ENCODE measurements at places on chromosomes 7 and 10.

DNA sequence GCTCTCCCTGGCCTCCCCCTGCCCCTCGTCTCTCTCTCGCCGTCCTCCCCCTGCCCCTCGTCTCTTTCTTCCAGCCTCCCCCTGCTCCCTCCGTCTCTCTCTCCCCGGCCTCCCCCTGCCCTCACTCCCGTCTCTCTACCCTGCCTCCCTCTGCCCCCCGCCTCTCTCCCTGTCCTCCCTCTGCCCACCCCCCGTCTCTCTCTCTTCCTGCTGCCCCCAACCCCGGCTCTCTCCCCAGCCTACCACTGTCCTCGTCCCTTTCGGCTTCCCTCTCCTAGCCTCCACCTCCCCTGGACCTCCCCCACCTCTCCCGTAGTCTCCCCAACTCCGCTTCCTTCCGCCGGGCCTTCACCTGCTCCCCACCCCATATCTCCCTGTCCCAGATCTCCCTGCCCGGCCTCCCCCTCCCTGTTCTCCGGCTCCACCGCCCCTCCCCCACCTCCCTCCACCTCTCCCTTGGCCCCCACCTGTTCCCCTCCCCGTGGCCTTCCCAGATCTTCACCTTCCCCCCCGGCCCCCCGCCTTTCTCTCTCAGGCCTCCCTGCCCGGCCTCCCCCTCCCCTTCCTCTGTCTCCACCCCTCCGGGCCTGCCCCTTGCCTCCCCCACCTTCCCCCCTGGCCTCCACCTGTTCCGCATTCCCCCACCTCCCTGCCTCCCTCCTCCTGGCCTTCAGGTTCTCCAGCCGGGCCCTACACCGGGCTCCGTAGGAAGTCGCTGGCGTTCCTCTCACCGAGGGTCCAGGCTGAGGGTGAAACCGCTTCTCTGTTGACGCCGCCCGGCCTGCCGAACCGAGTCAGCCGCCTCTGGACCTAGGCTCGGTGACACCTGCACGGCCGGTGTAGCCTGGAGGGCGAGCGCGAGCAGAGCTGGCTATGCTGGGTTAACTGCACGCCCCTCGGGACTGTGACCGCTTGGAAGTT, 1.2 kb downstream of the GET4 start:
- DNase-seq = peak; percentile 28

DNA sequence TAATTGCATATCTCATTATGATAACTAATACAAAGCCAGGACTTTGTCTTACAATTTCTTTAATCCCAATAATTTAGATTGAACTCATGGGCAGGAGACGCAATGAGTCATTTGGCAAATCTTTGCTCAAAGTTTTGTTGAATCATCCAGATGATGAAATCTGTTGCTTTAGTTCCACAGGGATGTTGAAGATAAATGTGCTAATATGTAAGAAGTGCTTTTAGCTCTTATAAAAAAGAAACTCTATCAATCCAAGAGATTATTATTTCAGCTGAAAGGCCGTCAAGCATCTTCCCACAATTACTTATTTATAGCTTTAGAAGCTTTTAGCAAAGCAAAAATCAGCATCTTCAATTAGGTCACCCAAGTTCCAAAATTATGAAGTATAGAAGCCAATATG, 36.8 kb upstream of the ANK3 start:
- no peak for DNase-seq

- DNase-seq = no peak
Measured at GRCh38 chr7:27586825-27587224, 75.9 kb downstream of the HIBADH start.

DNA sequence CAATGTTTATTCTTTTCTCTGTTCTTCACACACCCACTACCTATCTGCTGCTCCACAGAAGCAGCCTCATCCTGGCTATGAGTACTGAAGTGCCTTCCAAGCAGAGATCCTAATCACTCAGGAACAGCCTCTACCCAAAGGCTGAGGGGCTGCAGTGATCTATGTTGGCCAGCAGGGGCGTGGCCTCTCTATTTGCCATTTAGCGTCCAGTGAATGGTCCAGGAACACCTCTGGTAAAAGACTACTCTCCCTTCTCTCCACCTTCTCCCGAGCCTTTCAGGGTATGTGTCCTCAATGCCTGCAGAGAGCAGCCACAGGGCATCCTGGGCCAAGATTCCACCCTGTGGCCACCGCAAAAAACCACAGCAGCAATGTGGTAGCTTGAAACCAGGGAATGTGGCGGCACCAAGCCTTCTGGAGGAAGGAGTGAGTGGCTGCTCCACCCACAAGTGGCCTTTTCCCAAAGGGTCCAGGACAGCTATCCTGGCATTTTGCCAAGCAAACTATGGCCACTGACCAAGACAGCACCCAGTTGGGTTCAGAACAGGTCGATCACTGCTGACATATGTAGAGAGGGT, 70.9 kb downstream of the SYPL1 start:
- peak; percentile 52 for DNase-seq

DNA sequence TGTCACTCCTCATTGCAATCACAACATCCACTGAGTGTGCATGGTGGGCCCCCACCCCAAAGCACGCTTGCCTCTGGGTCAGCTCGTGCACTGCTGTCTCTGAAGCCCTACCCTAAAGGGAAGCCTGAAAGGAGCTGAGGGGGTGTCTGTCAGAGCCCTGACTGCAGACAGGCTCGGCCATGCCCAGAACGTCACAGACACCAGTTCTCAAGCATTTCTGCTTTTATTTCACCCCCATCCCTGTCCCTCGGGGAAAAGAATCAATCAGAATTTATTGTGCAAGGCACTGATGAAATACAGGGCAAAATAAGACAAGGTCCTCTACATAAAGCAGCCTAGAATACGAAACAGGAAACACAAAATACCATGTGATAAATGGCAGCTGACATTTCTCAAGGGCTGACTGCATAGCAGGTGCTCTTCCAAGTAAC, 231.8 kb downstream of the WDR37 start:
- no peak for DNase-seq

DNA sequence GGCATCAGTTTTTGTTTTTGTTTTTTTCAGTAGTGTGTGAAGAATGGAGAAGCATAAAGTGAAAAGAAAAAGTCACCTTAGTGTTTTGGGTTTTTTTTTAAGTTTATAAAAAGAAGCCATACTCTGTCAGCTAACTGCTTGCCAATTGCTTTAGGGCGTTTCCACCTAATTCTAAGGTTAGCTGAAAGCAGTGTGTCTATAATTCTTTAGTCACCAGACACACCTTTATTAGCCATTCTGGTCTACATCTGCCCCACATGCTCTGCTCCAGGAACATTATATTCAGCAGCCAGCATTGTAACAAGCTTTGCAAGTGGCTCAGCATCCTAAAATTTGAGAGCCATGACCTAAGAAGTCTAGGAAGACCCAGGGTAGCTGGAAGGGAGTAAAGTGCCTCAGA, 14.1 kb upstream of the SLC16A12 start:
- DNase-seq = no peak

GRCh38 chr7:22672846-22673680, 53.9 kb upstream of the IL6 start:
- no peak for DNase-seq

GRCh38 chr10:54108961-54109360, 692.1 kb downstream of the PCDH15 start:
- DNase-seq = no peak

DNA sequence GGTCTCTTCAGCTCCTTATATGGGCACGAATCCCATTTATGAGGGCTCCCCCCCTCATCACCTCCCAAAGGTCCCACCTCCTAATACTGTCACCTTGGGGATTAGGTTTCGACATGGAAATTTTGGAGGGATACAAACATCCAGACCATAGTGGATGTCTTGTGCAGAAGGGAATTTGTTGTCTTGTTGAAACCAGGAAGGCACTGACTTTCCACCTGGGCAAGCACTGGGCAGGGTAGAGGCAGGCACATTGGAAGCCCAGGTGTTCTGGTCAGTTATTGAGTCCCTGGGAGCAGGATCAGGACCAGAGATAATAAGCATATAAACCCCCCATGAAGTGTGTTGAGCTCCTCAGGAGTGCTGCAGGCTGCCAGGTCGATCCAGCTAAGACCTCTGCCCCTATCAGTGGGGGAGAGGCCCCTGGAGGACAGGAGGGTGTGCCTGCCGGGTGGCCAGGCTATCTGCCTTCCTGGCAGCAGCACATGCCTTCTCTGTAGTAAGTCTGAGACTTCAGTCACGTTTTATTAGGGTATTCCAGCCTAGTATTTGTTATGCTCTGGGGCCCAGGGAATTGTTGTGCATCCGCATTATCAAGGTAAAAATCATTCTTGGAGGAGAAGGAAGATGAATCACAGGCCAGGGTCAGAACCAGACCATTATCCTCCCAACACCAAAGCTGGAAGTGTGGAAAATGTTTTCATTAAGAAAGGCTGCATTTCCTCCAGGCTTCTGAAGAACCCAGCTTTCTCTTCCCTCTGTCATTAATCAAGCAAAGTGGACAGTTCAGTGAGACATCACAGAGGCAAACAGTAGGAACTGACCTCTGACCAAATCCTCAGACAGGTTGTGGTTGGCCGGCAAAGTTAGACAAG, 503.1 kb downstream of the GRID1 start:
- no peak for DNase-seq

DNA sequence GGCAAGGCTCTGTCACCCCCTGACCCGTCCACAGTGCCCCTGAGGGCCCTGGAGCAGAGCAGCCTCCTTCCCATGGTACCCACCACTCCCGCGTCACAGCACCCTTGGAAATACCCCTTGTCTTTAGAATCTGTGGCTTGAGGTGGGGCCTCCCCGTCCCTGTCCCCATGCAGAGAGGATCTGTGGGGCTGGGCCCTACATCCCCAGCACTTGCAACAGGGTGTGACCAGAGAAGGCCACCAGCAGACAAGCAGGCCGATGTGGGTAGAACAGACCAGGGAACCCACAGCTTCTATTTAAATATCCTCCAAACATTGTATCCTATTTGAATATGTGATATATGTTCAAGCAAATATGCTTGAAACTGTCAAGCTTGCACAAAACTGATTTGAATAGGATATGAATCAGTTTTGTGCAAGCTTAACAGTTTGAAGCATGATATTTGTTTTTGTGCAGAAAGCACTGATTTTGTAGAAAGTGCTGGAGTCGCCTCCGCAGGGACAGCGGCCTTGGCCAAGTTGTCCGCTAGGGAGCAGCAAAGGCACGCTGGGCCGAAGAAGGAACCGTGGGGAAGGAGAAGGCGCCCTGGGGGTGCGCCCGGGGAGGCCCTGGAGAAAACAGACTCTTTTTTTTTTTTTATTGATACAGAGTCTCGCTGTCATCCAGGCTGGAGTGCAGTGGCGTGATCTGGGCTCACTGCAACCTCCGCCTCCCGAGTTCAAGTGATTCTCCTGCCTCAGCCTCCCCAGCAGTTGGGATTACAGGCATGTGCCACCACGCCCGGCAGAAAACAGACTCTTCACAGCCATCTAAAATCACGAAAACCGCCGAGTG, 2.2 kb downstream of the CFAP46 start:
- DNase-seq = peak; percentile 73

DNA sequence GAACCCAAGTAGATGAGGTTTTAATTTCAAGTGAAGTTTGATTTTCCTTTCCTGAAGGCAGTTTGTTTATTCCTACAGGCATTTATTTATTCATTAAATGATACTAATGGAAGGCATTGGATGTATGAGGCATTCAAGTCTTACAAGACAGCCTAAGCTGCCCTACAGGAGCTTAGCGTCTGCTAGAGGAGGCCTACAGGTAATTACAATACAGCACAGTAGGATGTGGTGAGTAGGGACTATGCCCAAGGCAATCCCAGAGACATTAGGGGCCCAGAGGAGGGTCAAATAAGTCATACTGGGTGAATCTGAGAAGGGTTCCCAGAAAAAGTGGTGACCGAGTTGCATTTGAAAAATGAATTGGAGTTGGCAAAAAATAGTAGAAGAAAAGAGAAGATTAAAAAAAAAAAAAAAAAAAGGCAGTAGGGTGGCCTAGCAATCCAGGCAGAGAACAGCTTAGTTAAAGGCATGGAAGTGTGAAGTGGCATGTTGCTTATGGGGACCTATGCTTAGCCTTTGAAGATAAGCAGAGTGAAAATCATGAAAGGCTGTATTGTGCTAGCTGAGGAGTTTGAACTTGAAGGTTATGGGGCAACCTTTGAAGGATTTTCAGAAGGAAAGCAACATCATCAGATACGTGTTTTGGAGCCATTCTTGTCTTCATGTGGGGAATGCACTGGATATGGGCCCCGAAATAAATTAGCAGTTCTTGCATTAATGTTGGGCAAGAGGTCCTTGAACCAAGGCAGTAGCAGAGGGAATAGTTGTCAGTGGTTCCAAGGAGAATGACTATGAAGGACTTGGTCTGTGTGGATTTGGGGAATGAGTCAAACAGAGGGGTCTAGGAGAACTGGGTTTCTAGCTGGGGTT, 65.5 kb downstream of the SNX10 start:
- DNase-seq = no peak

- no peak for DNase-seq
Measured at GRCh38 chr7:128884561-128885369, 22.1 kb downstream of the ATP6V1F start.

DNA sequence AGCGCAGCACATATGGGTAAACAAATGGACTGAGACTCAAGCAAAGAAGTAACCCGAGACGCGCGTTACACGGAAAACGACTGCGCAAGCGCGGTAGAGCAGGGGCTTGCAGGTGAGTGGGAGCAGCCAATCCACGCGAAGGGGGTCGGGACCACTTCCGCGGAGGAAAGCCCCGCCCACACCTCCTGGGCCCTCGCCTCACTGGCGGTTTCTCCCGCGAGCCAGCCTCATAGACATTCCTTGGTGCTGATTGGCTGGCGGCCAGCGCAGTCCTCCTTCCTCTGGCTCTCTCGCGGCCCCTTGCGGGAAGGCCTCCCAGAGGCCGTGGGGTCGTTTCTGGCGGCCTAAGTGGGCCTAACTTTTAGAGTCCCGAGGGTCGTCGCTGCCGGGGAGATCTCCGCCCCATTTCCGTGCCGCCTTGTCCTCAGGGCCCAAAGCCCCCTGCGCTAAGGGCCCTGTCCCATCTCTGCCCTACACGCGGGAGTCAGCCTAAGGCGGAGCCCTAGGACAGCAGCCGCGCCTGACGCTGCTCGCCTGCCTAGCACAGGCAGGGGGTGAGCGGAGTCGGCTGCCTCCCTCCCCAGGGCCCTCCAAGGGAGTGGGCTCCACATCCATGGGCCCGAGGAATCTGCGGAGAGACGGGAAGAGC, 9.1 kb upstream of the FXYD4 start:
- DNase-seq = peak; percentile 100

- no peak for DNase-seq
Measured at GRCh38 chr10:109972372-109973001, 35.3 kb upstream of the ADD3 start.

DNA sequence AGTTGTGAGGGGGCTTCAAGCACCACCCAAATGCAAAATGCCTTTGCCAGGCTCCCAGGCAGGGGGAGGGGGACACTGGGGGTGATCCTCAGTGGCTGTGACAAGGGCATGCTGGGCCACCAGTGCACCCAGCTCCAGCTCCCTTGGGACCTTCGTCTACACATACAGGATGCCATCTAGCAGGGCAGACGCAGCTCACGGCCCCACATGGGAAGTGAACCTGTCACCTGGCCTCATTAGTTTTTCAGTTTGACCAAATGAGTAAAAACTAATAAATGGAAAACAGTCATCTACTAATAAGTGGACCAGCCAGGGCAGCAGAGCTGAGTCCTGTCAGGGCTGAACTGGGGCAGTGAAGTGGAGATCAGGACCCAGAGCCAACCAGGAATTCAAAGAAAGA, 50.2 kb downstream of the TLL2 start:
- no peak for DNase-seq

All from activated CD4-positive, alpha-beta T cell treated with anti-CD3 and anti-CD28 coated beads for 48 hours (primary cell).